ENCODE measurements at places on chromosomes 6 and 20.
A peak's percentile ranks its signal among the peaks of the same experiment; 100 is the strongest.

DNA sequence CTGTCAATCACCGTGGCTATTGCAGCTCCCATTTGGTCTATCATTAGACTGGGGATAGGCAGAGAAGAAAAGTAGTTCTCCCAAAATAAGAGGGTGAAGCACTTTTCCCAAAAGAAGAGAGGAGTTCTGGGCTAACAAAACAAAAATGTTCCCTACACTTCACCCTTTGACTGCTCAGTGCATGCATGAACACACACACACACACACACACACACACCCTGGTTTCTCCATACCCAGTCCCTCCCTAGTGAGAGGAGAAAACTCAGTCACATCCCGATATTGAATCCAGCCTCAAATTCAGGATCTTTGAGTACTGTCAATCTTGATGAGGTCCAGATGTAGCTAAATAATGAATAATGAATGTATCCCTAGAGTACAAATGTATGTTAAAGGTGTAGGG is 4.6 kb upstream of the TBPL1 start:
- DNase-seq, result no peak

DNA sequence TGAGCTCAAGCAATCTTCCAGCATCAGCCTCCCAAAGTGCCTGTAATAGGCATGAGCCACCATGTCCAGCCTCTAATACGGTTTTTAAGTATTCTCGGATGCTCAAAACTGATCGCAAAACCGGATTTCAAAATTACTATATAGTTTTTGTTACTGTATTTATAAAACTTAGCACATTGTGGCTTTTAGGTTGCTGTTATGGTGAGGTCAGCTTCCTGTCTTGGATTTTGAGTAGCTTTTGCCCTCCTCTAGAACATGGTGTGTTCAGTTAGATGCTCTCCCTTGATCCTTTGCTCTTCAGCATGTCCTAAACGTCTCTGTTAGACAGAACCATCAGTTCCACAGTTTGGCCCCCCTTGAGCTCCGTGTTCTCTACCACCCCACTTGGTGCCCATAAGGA is 96.2 kb downstream of the RPP40 start:
- no peak for DNase-seq

- no peak for DNase-seq
Measured at GRCh38 chr20:47456952-47457724, 44.5 kb upstream of the NCOA3 start.

DNA sequence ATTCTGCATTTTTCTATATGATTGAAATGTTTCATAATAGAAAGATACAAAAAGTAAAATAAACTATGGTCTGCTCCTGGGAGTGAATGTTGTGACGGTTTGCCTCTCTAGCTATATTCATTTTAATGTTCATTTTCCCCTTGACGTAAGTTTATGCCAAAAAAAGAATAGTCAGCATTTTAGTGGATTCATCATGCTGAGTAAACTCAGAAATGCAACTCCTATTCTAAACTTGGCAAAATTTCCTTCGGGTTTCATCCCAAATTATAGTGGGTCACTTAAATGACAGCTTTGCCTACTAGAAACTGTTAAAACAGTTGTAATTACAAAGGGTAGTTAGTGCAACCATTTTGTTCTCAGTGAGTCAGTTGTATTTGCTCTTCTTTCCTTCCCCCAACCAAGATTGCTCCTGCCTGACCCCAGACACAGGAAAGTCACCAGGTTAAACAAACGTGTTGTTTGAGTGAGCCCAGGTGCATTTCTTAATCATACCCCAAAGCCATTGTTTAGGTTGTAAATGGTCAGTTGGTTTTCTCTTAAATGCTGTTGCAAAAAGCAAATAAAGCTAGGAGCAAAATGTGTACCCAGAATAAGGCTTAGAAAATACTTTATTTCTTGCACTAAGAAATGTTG is 482.3 kb upstream of the SOX4 start:
- peak; percentile 71 for DNase-seq

DNA sequence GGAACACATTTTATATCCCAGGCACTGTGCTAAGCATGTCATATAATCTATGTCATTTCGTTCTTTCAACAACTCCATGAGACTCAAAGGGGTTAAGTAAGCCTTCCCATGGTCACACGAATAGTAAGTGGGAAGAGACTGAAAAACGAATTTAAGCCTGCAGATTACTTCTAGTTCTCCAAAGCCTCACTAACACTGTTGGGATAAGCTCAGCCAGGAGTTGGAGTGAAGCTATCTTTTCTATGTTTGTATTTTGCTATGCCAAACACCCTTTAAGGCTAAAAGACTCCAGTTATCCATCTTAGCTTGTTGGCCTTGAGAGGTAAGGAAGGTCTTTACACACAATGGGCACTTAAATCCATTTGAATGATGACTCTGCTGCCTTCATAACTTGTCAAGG is 148.1 kb upstream of the UST start:
- DNase-seq, result no peak

DNA sequence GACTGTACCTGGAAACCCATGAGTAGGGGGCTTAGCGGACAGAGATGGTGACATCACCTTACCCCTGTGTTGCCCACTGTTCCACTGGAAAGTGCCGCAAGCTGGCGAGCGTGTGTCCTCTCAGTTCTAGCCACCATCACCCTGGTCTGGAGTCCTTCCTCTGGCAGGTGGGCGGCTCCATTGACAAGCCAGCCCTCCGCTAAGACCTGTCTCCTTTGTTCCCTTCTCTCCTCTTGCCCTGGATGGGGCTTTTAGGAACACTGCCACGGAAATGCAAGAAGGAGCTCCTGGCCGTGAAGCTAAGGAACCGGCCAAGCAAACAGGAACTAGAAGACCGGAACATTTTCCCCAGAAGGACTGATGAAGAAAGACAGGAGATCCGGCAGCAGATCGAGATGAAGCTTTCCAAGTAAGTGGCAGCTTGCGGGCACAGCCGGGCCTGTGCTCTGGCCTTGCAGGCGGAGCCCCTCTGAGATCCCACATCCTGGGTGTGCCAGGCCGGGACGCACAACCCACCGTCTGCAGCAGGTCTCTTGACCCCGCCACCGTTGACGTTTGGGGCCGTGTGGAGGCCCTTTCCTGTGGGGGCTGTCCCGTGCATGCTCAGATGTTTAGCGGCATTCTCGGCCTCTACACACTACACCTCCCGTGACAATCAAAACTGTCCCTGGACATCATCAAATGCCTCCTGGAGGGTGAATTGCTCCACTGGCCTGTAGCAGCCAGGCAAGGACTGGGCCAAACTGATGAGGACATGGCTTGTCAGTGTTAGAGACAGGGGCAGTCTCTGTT is 127.5 kb downstream of the SYCP2 start:
- no peak for DNase-seq

DNA sequence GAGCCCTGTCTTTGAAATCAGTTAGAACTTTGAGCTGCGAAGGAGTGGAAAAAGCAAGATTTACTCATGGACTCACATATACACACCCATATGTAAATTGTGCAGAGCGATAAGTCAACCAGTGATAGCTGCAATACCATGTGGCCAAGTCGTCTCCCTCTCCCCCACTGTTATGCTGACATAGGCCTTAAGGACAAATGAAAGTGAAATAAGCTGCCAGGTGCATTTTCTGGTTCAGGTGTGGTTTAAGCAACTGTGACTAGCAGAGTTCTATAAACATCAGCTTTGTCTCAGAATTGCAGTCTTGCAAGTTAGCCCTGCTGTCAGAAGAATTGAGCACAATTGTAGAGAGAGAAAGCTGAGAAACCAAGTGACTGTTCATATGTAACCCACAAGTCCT is 9.6 kb downstream of the FAM83B start:
- no peak for DNase-seq

- no peak for DNase-seq
Measured at GRCh38 chr6:72952808-72953630, 272.3 kb downstream of the KHDC1L start.

DNA sequence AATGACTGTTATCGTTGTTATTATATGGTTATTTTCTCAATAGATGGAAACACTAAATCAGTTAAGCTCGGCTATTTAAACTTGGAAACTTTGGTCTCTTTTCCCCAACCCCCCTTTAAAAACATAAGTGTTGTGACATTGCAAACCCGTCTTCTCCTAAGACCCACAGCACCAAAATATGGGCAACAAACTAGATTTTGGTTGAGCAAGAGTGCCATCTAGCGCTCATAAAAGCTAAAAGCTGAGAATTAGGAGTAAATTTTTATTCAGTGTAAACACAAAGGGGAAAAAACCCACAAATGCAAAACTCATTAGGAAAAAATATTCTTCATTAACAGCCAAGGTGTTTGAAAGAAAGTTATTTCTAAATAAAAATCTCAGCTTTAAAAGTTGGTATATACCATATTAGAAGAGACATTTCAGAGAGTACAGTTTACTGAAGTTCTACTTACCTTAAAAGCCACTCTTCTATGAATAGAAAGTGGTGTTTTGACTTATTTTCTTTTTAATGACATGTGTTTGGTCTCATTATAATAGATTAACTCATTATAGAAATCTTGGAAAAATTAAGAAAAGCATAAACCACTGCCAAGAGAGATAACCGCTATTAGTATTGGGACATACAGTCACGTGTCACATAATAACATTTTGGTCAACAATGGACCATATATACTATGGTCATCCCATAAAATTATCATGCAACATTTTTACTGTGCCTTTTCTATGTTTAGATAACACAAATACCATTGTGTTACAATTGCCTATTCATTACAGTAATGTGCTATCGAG is 21.1 kb downstream of the SESN1 start:
- DNase-seq, result peak; percentile 77

DNA sequence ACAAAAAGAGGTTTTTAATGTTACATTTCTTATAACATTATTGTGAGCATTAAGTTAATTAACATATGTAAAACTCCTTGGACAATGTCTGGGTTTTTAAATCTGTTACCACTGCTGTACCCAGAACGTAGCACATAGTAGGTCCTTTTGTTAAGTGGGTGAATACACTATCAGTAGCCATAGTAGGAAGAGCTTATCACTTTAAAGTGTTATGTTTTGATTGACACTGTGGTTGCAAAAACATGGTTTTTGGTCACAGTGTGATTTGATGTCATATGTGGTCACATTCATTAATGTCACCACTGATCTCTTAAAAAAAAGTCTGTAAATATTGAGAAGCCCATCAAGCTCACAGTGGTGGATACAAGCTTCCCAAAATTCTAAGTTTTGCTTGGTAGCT is 160.7 kb downstream of the PLCB1 start:
- DNase-seq, result no peak

All from dermis microvascular lymphatic vessel endothelial cell (primary cell).